ENCODE measurements at places on chromosomes 11 and 22. TPM values are rescaled to one million over a fixed set of nuclear protein-coding genes. Genes with fewer than 3 reads are reported as not detected.

DNA sequence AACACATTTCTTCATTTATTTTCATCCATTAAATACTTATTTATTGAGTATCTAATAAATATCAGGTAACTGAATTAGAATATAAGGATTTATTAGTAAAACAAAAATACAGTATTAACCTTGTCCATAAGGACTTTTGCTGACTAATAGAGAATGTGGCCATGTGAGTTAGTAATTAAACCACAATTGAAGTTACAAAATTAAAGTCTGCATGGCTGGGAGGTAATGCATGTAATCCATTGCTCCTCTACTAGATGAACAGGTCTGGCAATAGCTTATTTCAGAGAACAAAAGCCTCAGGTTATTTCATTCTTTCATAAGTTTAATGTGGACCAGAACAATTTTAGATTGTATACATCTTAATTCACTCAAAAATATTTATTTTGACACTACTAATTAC lies 9.9 kb upstream of the CARD18 start:
- DNase-seq: no peak

Gene VSIG2
- 0.44 TPM for total RNA-seq

DNA sequence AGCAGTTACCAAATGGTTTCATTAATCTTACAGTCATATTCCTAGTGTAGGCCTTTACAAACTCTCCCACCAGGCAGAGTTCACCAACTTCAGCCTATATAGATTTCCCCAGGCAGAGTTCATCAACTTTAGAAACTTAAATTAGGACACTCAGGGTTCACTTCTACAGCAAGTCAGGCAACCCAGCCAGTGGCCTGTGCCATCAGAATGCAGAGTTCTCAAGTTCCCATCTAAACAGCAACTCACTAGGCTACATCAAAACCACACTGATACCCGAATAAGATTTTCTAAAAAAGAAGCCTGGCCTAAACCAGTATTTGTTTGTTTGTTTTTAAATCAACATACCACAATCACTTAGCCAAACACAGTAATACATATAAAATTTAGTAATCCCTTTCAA lies 33.7 kb downstream of the PICALM start:
- no peak for DNase-seq

- no peak for DNase-seq
Measured at GRCh38 chr22:31130873-31131272, 8.1 kb downstream of the INPP5J start.

DNA sequence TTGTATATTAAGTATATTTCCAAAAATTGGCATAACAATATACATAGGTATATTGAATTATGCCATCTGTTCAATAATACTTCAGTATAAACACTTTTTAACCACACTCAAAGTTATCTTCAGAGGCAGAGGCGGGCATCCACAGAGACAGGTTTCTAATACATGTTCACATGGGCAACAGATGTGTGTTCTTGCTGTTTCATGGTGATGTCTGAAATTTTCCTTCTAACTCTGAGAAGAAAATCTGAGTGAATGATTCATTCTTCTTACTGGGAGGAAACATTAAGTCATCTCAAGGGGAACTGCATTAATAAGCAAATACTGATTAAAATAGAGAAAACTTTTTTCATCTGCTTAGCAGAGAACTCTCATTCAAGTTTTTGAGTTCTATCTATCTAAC lies 1074.5 kb downstream of the LRRC4C start:
- no peak for DNase-seq

GRCh38 chr11:19670030-19670791 lies 42.4 kb upstream of the NAV2 start:
- DNase-seq: no peak

GRCh38 chr11:77126156-77126775 lies 1.8 kb upstream of the MYO7A start:
- no peak for DNase-seq

- no peak for DNase-seq
Measured at GRCh38 chr11:115505175-115505574, 960 bp upstream of the CADM1 start.

Gene SLCO2B1
- total RNA-seq: not detected

Gene MUC2
- total RNA-seq: not detected

GRCh38 chr11:83540112-83540675 lies 254.0 kb upstream of the CCDC90B start:
- no peak for DNase-seq

DNA sequence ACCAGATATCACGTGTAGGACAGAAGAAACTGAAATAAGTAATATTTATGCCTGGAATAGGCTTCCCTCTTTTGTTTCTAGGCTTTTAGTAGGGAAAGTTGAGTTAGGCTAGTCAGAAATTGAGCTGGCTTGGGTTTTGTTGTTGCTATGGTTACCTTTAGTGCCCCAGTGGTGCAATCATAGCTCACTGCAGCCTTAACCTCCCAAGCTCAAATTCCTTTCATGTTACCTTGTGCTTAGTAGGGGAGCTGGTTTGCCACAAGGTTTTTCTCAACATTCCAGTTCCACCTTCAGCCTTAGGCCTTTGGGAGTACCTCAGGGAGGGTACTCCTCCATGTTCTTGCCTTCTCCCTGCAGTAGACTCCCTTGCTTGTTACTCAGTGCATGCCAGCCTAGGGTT lies 69.1 kb upstream of the SUSD2 start:
- DNase-seq: no peak

GRCh38 chr11:35292279-35292678 lies 127.1 kb downstream of the SLC1A2 start:
- DNase-seq: no peak

Gene GNAZ
- 3.6 TPM for total RNA-seq

GRCh38 chr11:17019232-17019631 lies 5.0 kb upstream of the PLEKHA7 start:
- no peak for DNase-seq

Gene BTG4
- total RNA-seq: not detected
